AG09309 (cell line): ENCODE measurements at places on chromosomes 13 and 19.

- DNase-seq = no peak
Observed at GRCh38 chr19:38304352-38304865, 358 bp downstream of the C19orf33 start.

DNA sequence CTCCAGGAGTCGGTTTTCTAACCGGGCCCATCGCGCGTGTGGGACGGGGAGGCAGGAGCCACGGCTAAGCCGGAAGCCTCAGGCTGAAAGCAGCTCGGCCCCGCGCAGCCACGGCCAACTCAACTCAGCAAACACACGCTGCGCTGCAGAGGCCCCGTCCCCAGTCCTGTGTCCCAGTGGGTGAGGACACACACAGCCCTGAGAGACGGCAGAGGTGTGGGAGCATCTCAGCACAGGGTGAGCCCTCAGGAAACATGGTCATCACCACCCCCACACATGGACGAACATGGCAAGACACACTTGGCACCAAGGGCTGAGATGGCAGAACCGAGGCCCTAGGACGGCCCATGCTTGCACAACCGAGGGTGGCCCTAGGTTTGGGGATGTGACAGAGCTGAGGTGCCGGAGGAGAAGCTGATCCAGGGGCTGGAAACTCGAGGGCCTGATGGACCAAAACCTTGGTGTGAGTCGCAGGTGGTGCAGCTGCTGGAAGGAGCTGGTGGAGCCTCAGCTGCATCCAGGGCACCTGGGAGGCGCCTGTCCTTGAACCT is 29.0 kb upstream of the C13orf46 start:
- DNase-seq = no peak

DNA sequence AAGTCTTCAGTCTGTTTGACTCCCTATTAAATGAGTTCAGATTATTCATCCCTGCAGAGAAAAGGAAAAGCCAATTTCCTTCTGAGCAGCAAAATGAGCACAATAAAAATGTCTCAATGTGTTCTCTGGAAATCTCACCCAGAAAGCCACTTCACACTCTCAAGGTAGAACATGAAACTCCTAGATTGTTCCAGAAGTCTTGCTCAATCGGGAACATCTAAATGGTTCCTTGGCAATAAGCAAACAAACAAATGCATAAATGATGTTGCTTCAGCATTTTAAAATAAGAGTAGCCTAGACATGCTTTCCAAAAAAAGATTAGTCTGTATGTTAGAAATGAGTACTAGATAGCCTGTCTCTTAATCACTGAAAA is 59.7 kb upstream of the TNFRSF19 start:
- DNase-seq = peak; percentile 44

- DNase-seq = no peak
Observed at GRCh38 chr13:77810430-77810829, 108.2 kb downstream of the EDNRB start.

DNA sequence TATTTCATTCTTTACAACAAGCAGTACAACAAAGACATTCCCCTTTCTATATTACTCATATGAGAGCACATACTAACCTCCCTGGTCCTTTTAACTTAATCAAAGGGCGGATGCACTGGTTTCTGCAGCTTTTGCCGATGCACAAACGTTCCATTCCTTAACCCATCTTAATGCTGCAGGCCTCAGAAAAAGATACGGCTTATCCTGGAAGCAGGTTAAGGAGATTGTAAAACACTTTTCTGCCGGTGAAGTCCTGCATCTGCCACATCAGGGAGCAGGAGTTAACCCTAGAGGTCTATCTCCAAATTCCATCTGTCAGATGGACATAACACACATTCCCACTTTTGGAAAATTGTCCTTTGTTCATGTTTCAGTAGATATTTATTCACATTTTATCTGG is 11.5 kb upstream of the ZNF814 start:
- no peak for DNase-seq

GRCh38 chr19:10045371-10045770 is 32.1 kb downstream of the RDH8 start:
- DNase-seq = no peak

DNA sequence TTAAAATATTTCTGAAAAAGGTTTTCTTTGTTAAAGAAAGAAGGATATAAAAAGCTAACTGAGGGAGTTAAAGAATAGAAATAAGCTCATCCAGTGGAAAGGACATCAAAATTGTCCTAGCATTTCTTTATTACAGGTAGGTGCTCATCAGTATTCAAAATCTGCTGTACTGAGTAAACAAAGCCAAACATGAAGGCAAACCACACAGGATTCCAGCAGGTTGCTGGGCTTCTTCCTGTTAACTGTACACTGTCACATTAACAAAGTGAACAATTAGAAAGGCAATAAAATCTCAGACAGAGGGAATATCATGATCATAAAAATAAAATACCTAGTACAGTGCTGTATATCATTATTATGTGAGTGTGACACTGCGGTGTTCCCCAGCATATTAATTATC is 1541.0 kb downstream of the SLITRK5 start:
- DNase-seq = no peak

DNA sequence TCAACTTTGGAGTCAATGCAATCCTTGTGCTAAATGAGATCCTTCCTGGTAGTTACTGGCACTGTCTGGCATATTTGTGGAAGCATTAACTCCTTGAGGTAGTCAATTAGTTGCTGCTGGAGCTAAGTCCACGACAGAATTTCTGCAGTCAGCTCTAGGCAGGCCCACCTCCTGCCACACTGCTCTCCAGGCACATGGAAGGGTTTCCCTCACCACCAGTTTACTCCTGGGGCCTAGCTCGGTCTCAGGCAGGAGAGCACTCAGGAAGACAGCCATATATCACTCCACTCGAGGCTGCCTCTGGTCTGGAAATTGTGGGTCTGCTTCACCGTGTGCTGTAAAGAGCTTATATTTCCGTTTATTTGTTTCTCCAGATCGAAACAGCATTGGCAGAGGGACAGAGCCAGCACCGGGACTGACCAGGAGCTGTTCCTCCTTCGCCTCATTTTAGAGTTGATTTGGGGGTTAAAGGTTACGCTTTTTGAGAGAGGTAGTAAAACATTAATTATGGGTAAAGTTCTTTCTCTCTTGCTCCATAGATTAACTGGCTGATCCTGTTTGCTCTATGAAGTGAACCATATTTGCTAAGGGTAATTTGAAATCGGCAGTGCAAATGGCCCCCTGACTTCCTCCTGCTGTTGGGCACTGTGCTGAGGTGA is 20.6 kb upstream of the GTF3A start:
- DNase-seq = no peak

GRCh38 chr13:23377579-23377978 is 55.9 kb downstream of the SACS start:
- no peak for DNase-seq

DNA sequence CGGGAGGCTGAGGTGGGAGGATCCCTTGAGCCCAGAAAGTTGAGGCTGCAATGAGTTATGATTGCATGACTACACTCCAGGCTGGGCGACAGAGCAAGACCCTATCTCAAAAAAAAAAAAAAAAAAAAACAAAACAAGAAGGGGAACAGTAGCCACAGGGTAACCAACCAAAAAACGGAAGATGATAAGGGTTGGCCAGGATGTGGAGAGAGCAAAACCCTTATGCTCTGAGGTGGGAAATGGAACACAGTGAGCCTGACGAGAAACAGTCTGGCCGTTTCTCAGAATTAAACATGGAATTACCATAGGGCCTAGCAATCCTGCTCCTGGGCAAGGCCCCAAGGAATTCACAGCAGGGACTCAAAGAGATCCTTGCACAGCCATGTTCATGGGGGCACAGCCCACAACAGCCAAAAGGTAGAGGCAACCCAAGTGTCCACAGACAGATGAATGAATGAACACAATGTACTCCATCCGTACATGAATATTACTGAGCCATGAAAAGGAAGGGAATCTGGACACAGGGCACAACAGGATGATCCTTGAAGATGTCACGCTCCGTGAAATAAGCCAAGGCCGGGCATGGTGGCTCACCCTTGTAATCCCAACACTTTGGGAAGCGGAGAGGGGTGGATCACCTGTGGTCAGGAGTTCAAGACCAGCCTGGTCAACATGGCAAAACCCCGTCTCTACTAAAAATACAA is 11.3 kb downstream of the NMRK2 start:
- no peak for DNase-seq

GRCh38 chr13:99043831-99044231 is 66.0 kb upstream of the DOCK9 start:
- DNase-seq = peak; percentile 31

DNA sequence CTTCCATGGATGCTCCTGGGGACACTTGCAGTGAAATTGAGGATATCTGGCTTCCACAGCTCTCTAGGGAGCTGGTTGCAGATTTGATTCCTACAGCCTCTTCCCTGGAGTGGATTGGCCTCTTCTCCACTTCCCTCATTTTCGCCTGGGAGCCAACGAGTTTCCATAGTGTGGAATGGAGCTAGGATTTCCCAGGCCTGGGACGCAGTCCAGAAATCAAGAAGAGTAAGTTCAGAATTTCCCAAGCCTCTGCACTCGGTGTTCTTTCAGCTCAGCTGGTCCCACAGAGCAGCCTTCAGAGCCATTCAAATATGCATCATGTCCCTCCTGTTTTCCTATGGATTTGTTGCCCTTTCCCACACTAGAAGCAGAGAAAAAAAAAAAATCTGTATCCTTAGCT is 68.2 kb downstream of the RAP2A start:
- no peak for DNase-seq

DNA sequence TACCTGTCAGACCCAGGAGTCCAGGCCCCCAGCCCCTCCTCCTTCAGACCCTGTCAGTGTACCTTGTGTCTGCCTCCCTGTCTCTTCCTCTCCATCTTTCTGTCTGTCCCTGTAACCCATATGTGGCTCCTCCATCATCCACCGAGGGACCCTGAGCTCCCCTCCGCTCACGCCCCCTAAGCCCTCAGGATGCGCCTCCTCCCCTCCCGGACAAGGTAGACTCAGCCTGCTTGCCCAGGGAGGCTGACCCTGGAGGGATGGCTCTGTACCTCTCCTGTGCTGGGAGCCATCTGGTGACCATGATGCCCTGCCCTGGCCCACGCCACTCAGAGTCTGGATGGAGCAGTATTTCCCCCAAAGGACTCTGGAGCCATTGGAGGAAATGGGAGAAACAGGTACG is 1.0 kb upstream of the CAPN12 start:
- DNase-seq = no peak

DNA sequence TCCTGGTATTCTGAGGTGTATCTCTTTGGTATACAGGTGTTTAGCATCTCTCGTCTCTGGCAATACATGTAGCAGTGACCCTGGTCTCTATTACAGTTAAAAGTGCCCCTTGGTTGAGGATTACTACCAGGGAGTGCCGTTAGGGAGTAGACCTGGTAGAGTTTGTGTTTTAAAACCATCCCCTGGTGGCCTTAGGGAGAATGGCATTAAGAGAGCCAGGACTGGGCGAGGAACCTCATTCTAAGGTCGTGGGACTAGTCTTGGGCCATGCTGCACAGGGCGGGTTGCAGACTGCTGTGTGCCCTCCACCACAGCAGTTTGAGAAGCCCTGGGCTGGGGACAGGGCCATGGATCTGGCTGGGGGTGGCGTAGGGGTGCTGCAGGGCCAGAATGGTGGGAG is 35.0 kb downstream of the B3GLCT start:
- DNase-seq = no peak

GRCh38 chr13:45872566-45872965 is 21.0 kb upstream of the SIAH3 start:
- DNase-seq = no peak

DNA sequence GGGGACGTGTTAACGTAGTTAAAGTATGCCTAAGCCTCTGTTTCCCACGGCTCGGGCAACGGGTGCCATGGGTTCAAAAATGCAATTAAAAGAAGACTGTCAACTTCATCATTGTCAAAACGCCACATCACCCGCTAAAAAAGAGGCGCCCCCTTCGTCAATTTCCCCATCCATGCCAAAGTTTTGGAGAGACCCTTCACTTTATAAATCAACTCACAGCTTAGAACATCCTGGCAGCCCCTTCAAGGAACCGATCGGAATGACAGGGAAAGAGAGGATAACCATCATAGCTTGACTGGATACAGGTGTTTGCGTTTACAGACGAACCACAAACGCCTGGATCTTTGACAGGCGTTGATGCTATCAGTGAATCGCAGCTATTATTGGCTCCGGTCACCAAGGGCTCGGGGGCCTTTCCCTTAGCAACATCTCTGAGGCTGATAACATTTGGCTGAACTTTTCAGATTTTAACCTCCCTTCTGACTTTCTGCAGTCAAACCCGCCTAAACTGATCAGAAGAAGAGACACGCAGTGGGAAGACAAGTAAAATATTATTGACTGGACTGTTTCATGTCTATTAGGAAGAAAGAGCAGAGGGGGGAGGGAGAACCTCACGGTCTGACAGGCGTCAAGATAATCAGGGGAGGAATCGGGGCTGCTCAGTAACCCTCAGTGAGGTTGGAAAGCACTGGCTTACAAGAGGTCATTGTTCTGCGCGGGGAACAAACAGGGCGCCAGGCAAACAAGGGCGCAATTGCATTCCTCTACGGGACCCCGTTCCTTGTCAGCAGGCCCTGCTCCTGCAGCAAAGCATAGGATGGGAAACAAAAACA is 322.5 kb upstream of the ZNF507 start:
- DNase-seq = no peak

DNA sequence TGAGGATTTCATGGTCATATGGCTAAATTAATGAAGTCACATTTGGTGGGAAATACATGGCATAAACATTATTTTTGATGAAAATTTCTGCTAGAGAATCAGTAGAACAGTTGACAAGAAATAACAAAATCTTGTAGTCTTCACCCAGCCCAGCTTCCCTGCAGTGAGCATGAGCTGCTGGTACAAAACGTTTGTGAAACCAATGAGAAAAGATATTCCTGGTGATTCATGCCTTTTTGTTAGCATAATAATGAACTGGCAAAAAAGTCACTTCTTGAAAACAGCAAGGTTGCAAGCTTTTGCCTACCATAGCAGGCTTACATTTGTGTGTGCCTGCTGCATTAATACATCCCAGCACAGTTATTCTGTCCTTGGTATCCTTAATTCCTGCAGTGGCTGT is 475.9 kb upstream of the HTR2A start:
- DNase-seq = no peak

- DNase-seq = no peak
Observed at GRCh38 chr13:51797664-51798488, 6.1 kb downstream of the DHRS12 start.

DNA sequence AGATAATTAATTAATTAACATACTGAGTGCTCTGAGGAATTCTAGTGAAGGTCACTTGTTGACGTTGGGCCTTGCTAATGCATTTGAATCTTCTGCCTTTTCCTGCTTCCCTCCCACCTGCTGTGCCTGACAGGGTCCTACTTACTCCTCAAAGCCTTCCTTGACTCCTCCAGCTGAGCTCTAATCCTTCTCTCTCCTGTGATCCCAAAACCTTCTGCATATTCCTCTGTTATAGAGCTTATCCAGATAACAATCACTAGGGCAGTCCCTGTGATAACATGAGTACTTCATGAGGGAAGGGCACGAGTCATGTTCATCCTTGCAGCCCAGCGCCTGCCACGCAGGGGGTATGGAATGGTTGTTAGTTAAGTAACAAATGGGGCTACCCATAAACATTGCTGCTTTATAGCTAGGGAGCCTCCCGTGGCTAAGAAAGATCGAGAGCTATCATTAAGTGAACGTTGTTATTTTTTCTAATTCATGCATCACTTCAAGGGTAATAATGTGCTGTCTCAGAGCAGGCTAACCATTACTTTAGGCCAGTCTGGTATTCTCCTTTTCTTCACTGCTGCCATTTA is 19.1 kb upstream of the SPATA13 start:
- no peak for DNase-seq

GRCh38 chr19:34500656-34501120 is 19.1 kb downstream of the WTIP start:
- no peak for DNase-seq
